Ascending aorta (tissue), 2 donors: ENCODE measurements at places on chromosomes 3 and 15.

- H3K4me1 ChIP-seq = peaks cover 12% of the 10 kb centered on the region
- H3K27ac ChIP-seq = no peak overlapping the region
- H3K4me3 ChIP-seq = no peak overlapping the region
- DNase-seq = no peak
- H3K36me3 ChIP-seq = no peaks in the 10 kb centered on the region
Measured at GRCh38 chr15:40066589-40066988, 27.6 kb upstream of the SRP14 start.

GRCh38 chr3:98839846-98840245 is 61.6 kb downstream of the DCBLD2 start:
- H3K27ac ChIP-seq = no peak overlapping the region
- no peak overlapping the region for H3K4me3 ChIP-seq
- no peaks in the 10 kb centered on the region for H3K4me1 ChIP-seq
- H3K27me3 ChIP-seq = no peaks in the 10 kb centered on the region
- H3K36me3 ChIP-seq = no peaks in the 10 kb centered on the region

- no peaks in the 10 kb centered on the region for H3K36me3 ChIP-seq
- H3K4me1 ChIP-seq = no peaks in the 10 kb centered on the region
- no peak for DNase-seq
Measured at GRCh38 chr3:140770977-140771667, 93.3 kb downstream of the TRIM42 start.

- no peak overlapping the region for H3K4me3 ChIP-seq
- H3K4me1 ChIP-seq = no peaks in the 10 kb centered on the region
- H3K27me3 ChIP-seq = no peaks in the 10 kb centered on the region
- H3K27ac ChIP-seq = no peak overlapping the region
- no peaks in the 10 kb centered on the region for H3K36me3 ChIP-seq
Measured at GRCh38 chr15:70336425-70337009, 238.8 kb upstream of the TLE3 start.

DNA sequence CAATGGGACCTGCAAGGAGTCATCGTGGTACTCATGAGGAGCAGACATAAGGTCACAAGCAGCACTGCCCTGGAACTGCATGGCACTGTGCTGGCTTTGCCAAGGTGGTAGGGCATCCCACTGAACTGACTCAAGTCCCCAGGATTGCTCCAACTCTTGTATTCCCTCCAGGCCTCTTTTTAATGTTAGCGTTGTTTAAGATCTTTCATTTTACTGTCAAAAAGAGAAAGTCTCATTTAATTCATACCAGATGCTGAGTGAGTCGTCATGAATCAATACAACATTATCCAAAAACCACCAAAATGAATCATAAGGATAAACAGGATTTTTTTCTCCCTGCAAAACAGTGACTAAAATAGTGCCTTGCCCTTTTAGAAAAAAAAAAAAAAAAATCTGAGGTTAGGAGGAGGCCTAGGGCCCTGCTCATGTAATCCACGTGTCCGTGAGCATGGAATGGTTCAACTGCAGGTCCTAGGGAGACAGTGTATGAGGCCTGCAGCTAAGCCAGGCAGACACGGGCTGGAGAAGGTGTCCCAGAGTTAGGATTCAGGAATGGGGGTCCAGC is 36.7 kb upstream of the BLM start:
- no peak overlapping the region for H3K4me3 ChIP-seq
- no peak for DNase-seq
- no peaks in the 10 kb centered on the region for H3K27me3 ChIP-seq
- peak overlapping the region; percentile 87 for H3K27ac ChIP-seq

DNA sequence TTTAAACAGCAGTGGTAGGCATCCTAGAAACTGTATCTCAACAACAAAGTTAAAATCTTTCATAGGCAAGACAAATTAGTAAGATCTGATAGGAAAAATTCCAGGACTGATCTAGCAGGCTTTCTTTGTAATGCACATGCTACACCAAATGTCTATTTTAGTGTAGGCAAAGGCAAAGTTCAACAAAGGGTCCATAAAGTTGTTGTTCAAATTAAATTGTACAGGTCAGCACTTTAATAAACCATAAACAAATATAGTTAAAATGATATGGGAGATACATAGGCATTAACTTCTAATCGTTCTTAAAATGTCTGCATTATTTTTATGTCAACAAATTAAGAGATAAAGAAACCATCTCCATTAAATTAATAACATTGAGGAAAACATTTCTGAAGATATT is 413.0 kb downstream of the TUSC7 start:
- H3K4me3 ChIP-seq = no peak overlapping the region
- H3K27me3 ChIP-seq = no peaks in the 10 kb centered on the region
- no peak for DNase-seq
- H3K36me3 ChIP-seq = no peaks in the 10 kb centered on the region

DNA sequence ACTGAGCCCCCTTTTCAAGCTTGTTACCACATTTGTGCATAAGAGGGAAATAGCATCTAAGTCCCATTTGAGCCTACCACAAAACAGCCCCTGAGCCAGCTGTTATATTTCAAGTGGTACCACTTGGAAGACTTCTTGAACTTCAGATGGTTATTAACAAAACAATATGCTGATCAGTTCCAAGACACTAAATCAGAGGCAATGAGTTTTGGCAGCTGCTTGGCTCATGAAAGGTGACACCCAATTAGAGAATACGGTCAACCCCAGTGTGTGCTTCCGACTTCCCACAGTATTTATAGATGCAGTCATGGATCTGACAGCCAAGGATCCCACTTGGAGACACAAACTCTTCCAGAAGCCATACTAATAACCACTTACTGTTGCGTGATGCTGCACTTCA is 469.6 kb upstream of the PPP2R3A start:
- no peaks in the 10 kb centered on the region for H3K36me3 ChIP-seq
- H3K4me1 ChIP-seq = no peaks in the 10 kb centered on the region
- H3K27ac ChIP-seq = no peak overlapping the region
- no peak for DNase-seq
- no peaks in the 10 kb centered on the region for H3K27me3 ChIP-seq
- no peak overlapping the region for H3K4me3 ChIP-seq

- no peaks in the 10 kb centered on the region for H3K4me1 ChIP-seq
- no peaks in the 10 kb centered on the region for H3K27me3 ChIP-seq
- DNase-seq = no peak
- no peaks in the 10 kb centered on the region for H3K36me3 ChIP-seq
Measured at GRCh38 chr15:36428102-36428845, 151.2 kb upstream of the CDIN1 start.
